Fibroblast of villous mesenchyme (primary cell): ENCODE measurements at places on chromosomes 3 and 15.
A peak's percentile ranks its signal among the peaks of the same experiment; 100 is the strongest.

GRCh38 chr3:170154084-170154483, 27.4 kb downstream of the PHC3 start:
- DNase-seq = no peak

GRCh38 chr3:194758716-194759115, 73.0 kb downstream of the FAM43A start:
- no peak for DNase-seq

GRCh38 chr3:123706871-123707270, 122.0 kb upstream of the HACD2 start:
- no peak for DNase-seq

GRCh38 chr3:150090006-150090405, 119.3 kb upstream of the PFN2 start:
- DNase-seq = no peak

GRCh38 chr3:14297784-14298236, 104.6 kb upstream of the SLC6A6 start:
- no peak for DNase-seq

DNA sequence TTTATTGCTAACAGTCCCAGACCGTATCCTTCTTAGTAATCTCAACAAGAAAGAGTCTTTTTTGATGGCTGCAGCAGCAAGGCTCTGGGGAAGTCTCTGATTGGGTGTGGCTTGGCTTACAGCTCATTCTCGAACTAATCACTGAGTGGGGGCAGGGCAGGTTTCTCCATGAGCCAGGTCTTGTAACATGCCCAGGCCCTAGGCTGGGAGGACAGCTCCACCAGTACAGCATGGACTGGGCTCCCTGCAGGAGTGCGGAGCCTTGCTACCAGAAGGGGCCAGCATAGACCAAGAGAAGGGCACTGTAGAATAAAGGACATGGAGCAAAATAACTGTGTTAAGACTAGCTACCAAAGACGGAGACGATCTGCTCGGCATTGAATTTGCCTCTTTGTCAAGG, 7.2 kb downstream of the CD276 start:
- DNase-seq = peak; percentile 91

DNA sequence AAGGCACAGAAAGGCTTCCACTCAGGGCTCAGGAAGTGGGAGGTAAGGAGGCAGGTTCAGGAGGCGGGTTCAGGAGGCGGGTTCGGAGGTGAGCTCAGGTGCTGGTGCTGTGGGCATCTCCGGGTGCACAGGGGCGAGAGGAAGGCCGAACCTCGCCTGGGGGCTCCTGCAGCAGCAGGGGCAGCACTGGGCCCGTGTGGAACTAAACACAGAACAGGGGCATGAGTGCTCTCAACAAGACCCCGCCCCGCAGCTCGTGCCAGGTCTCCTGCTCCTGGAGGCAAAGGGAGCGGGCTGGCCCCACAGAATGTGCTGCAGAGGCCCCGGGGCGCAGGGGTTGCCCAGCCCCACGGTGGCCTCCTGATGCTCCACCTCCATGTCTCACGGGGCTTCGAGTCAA, 13.7 kb downstream of the ZDHHC19 start:
- no peak for DNase-seq

- no peak for DNase-seq
Measured at GRCh38 chr15:37888356-37888755, 46.1 kb upstream of the TMCO5A start.
